ENCODE measurements at places on chromosomes 7 and 10.

DNA sequence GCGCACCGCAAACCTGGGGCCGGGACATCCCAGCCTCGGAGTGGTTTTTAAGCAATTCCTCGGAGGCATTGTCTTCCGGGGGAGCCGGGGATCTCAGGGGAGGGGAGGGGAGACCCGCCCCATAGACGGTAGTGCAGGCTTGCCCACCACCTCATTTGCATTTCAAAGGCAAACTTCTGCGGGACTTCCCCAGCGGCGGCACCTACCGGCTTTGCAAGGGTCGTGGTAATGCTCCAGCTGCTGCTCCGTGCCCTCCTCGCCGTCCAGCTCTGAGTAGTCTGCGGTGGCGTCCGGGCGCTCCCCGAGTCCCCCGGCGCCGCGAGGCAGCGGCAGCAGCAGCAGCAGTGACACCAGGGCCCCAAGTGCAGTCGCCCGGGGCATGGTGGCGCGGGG is 425 bp downstream of the TLL2 start:
- DNase-seq, result peak; percentile 66

DNA sequence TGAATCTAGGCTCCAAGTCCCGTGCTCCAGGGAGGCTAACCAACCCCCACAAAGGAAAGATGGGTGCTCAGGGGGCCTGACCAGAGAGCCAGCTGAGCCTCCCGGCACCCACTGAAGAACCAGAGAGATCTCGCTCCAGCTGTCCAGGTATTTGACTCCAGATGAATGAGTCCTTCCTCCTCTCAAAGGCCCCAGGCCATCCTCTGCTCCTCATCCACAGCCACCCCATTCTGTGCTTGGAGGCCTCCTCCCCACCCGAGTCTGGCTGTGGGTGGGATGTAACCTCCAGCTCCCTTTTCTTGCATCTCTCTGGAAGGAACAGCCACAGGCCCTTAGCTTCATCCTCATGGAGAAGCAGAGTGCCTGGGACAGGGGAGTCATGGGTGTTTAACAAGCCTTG is 44.6 kb downstream of the VSTM4 start:
- no peak for DNase-seq

DNA sequence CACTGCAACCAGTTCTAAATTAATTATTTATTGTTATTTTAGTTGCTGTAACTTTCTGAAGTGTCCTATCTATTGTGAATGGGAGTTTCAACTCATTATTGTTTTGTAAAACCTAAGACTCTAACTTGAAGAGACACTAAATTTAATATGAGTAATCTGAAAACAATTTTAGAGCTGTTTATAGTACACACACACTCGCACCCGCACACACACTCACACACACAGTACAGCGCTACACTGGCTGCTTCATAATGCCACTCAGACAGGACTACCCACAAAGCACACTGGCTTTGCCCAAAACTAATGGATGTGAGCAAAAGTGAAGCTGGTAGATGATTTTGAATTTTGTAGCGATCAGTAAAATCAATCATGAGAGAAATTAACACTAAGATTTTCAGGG is 238.9 kb upstream of the ETV1 start:
- DNase-seq, result no peak

GRCh38 chr10:124734311-124735166 is 9.6 kb downstream of the FAM53B start:
- DNase-seq, result no peak

DNA sequence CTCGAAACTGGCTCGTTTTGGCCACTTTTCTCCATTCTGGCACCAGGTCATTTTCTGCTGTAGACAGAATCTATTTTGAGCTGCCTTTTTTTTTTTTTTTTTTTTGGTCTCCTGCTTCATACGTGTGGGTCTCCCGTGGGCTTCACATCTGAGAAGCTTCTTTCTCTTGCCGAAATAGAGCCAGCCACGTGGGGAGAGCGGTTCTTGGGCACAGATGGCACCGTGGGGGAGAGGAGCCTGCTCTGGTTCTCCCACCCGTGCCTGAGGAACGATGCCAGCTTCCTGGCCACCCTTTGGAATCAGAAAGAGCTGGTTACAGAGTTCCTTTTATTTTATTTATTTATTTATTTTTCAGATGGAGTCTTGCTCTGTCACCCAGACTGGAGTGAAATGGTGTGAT is 48.7 kb upstream of the OCM2 start:
- no peak for DNase-seq

DNA sequence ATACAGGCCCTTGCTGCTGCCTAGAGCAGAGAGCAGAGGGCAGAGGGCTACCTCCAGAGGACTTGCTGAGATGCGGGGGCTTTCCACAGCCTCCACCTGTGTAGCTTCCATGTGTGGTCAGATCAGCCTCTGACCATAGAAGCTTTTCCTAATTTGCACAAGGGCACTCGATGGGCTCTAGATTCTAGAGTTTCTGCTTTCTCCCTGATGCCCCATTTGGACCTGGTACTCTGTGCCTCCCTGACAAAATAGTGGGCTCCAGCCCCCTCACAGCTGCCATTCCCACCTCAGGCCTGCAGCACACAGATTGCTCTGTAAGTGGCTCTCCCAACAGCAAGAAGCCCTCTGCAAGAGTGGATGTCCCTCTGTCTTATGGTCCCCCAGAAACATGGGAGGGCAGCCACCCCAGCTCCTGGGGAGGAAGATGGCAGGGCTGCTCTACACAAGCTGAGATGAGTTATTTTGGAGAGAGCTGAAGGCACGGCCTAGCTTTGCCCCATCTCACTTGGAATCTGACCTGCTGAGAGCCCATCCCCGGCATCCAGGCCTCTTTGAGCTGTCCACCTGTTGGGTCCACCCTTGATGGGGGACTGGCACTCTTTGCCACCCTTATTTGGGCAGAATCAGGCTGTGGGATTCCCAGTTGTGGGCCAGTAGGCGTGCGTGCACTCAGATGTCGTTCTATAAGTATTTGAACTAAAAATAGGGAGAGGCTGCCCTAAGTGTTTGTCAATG is 16.7 kb downstream of the TMEM273 start:
- no peak for DNase-seq

DNA sequence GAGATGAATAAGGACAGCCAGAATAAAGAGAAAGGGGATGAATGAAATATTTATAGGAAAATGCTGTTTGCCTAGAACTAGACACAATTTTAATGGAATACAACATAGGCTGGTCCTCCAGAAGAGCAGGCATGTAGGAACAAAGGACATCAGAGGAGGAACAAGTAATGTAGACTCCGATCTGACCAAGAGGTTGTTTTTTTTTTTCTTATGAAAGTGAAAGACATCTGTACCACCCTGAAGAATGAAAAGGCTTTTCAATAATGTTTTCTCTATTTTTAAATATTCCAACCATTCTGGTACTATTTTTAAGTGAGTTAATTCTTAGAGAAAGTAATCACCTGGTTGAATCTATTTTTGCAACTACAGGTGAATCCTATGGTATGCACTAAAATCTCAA is 136.9 kb upstream of the PTN start:
- DNase-seq, result no peak

- peak; percentile 28 for DNase-seq
Measured at GRCh38 chr10:16779384-16779915, 37.8 kb downstream of the RSU1 start.

- DNase-seq, result no peak
Measured at GRCh38 chr7:106023369-106024322, 60.6 kb downstream of the CDHR3 start.

- DNase-seq, result no peak
Measured at GRCh38 chr7:96663871-96664445, 45.7 kb downstream of the SEM1 start.

Data from stimulated activated naive B cell treated with anti-CD40 and anti-IgM and Interleukin-4, amounts not matched to agents 10 μg/mL and 1 μg/mL and 100 μg/mL, for 72 hours (primary cell).